ENCODE measurements at places on chromosomes 5 and 9. TPM values are rescaled to one million over a fixed set of nuclear protein-coding genes. Genes with fewer than 3 reads are reported as not detected.

DNA sequence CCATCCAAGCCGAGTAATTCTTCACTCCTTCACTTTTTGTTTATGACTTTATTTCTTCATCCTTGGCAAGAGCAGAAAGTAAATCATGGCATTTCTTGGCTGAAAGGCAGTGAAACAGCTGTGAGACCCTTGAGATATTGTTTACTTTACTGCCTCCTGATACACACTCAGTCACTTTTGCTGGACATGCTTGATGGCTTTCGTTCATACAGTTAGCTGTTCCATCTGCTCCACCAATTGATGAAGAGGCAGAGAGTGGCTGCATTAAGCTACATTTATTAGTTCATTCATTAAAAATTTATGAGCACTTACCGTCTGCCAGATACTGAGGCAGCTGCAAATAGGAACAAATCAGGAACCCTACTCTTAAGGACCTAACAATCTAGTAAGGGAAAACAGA lies 184.4 kb upstream of the OR13F1 start:
- no peaks in the 10 kb centered on the region for H3K36me3 ChIP-seq
- no peak overlapping the region for H3K27ac ChIP-seq
- H3K27me3 ChIP-seq = no peaks in the 10 kb centered on the region
- H3K4me1 ChIP-seq = no peaks in the 10 kb centered on the region

DNA sequence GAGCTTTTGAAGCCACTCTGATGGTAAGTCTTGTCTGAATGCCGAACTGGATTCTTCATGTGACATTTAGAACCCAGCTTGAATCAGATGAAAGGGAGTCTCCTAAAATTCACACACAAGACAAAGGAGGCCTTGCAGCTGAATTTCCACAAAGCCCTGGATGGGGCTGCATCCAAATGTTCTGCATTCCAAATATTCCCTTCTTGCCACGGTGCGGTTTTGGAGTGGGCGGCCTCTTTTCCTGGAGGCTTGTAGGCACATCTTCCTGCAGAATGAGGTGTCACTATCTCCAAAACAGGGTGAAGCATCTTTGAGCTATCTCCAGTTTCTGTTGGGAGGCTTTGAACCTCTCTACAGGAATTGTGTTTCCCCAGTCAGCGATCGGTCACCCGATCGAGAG lies 342.7 kb downstream of the ARHGEF28 start:
- H3K27ac ChIP-seq = no peak overlapping the region
- H3K36me3 ChIP-seq = no peaks in the 10 kb centered on the region
- peaks cover 4% of the 10 kb centered on the region for H3K27me3 ChIP-seq
- H3K4me3 ChIP-seq = no peak overlapping the region
- H3K4me1 ChIP-seq = no peaks in the 10 kb centered on the region

DNA sequence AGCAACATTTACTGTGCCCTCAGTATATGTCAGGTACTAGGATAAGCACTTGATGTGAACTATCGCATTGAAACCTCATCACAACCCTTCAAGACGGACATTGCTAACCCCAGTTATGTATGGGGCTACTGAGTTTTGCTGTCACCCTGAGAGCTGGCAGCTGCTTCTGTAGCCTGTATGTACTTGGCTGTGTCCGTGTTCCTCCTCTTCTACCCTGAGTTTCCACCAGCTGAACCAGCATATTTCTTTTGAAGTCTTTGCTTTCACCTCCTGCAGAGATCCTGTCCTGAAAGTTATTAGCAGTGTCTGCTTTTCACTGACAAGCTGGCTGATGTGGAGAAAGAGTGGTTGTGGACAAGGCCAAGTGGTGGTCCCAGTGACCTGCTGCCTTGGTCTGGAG lies 63.3 kb downstream of the ADGRV1 start:
- no peaks in the 10 kb centered on the region for H3K36me3 ChIP-seq
- H3K4me1 ChIP-seq = no peaks in the 10 kb centered on the region
- no peak overlapping the region for H3K27ac ChIP-seq
- H3K27me3 ChIP-seq = no peaks in the 10 kb centered on the region

Gene ARID3C
- total RNA-seq = not detected

DNA sequence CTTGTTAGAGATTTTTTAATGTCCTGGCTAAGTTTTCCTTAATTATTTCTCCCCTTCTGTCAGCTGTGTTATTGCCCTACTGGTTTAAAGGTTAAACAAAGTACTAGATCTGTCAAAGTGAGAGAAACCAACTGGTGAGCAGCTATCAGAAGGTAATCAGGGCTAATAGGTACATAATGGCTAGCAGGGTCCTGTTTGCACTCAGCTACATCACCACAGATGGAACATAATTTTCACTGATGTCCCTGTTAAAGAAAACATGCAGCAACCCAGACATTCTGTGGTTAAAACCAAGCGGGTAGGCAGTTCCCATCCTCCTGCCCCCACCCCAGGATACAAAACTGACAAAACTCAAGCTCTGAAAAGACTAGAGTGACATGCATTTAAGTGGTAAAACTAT lies 473.9 kb downstream of the NR2F1-AS1 start:
- no peak for DNase-seq
- H3K4me3 ChIP-seq = no peak overlapping the region
- H3K27ac ChIP-seq = no peak overlapping the region
- no peaks in the 10 kb centered on the region for H3K36me3 ChIP-seq

- no peak for DNase-seq
- H3K4me3 ChIP-seq = no peak overlapping the region
- no peaks in the 10 kb centered on the region for H3K4me1 ChIP-seq
- no peak overlapping the region for H3K27ac ChIP-seq
- peaks cover 2% of the 10 kb centered on the region for H3K27me3 ChIP-seq
Measured at GRCh38 chr5:122121479-122122465, 7.6 kb upstream of the ZNF474 start.

Gene DNAI1
- total RNA-seq = not detected

Gene TAS2R1
- not detected for total RNA-seq

DNA sequence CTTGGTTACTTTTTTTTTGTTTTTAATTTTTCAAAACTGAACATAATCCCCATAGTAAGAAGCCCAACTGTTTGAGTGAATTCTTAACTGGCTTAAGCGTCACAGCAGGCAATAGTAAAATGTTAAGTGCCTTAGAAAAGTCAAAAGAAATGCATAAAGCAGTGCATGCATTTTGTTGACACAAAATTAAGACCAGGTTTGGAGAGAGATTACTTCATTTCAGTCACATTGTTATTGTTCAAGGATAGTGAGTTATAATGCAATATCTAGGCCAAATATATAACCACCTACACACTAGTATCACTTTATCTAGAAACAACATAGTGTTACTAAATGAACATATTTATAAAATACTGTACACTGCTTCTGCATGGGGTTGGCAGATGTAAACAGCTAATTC lies 116.9 kb upstream of the KLF9 start:
- H3K4me1 ChIP-seq = peaks cover 13% of the 10 kb centered on the region
- H3K36me3 ChIP-seq = no peaks in the 10 kb centered on the region
- H3K27ac ChIP-seq = no peak overlapping the region
- H3K27me3 ChIP-seq = no peaks in the 10 kb centered on the region
- no peak overlapping the region for H3K4me3 ChIP-seq

Data from activated CD8-positive, alpha-beta T cell treated with anti-CD3 and anti-CD28 coated beads, Interleukin-2, amount 10 ng/mL, durations not matched to agents 7 days and 5 days (primary cell).